ENCODE measurements at places on chromosomes 3 and 15. TPM values are rescaled to one million over a fixed set of nuclear protein-coding genes. Genes with fewer than 3 reads are reported as not detected.

Gene CHRNA3
- 2.3 TPM for total RNA-seq

Gene TTLL13
- not detected for total RNA-seq

Gene LDHAL6B
- not detected for total RNA-seq

Gene ATP2B2
- not detected for total RNA-seq

Gene OR5K2
- total RNA-seq, result not detected

Gene FAM81A
- 3.7 TPM for total RNA-seq

Gene FANCD2OS
- not detected for total RNA-seq

Gene INO80
- 16.8 TPM for total RNA-seq

Gene MESP1
- 4.7 TPM for total RNA-seq

Gene SLC22A13
- total RNA-seq, result 0.21 TPM

Gene ZDHHC19
- not detected for total RNA-seq

Gene CPLX3
- 11.0 TPM for total RNA-seq

Gene AHSG
- total RNA-seq, result 0.15 TPM

Gene ROPN1B
- 2.3 TPM for total RNA-seq

Gene IMPG2
- total RNA-seq, result 0.31 TPM

GRCh38 chr15:36406366-36406765 is 173.1 kb upstream of the CDIN1 start:
- DNase-seq, result no peak

- no peak for DNase-seq
These were observed 6.9 kb downstream of the CORO2B start for GRCh38 chr15:68585574-68586273.

DNA sequence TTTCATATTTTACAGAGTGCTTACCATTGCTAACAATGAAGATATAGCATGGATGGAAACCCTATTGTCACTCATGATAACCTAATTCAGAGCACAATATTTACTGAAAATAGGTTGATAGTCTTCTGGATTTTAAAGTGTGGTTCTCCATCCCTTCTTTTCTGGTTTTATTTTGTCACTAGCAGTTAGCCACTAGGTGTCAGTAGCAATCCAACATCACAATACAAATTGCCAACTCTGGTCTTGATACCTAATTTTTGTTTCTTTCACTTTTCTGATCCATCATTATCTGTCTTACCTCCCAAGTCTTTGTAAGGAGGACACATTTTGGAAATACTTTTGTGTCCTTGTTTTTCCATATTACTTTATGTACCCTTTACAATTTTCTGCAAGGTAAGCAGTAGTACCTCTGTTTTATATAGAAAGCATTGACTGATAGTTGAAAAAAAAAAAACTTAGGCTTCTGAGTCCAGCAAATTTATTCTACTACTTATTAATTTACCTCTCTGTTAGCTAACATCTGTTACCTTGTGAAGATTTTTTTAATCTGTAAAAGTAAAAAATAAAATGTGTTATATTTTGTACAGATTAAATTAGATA is 28.3 kb upstream of the CRYBG3 start:
- no peak for DNase-seq

- DNase-seq, result no peak
These were observed 10.5 kb downstream of the SEMA4B start for GRCh38 chr15:90211440-90212143.

GRCh38 chr15:55661428-55661827 is 73.3 kb upstream of the PYGO1 start:
- DNase-seq, result no peak

GRCh38 chr3:81985996-81986723 is 224.7 kb upstream of the GBE1 start:
- no peak for DNase-seq

DNA sequence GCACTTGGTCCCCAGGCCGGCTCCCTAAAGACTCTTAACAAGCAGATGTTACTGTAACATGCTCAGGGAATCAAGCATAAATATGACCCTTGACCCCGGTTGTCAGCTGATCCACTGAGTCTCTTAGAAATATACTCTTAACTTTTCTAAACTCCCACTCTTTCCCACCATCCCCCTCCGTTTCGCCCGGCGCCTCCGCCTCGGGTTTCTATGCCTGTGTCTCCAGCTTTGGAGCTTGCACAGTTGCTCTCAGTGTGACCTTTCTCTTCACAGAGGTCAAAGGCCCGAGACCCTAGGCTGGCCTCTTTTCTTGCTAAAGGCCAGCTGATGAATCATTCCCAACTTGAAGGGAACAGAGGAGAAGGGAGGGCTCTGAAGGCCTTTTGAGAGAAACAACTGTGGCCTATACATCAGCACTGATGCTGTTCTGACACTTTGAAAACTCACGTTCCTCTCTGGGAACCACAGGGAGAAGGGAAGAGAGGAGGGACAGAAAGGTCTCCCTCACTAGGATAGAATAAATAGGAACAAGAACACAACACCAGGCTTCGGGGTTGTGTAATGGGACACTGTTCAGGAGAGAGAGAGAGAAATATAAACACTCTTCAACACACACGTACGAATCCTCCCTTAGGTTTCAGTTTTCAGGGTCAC is 484.5 kb upstream of the NR2F2 start:
- peak; percentile 35 for DNase-seq

DNA sequence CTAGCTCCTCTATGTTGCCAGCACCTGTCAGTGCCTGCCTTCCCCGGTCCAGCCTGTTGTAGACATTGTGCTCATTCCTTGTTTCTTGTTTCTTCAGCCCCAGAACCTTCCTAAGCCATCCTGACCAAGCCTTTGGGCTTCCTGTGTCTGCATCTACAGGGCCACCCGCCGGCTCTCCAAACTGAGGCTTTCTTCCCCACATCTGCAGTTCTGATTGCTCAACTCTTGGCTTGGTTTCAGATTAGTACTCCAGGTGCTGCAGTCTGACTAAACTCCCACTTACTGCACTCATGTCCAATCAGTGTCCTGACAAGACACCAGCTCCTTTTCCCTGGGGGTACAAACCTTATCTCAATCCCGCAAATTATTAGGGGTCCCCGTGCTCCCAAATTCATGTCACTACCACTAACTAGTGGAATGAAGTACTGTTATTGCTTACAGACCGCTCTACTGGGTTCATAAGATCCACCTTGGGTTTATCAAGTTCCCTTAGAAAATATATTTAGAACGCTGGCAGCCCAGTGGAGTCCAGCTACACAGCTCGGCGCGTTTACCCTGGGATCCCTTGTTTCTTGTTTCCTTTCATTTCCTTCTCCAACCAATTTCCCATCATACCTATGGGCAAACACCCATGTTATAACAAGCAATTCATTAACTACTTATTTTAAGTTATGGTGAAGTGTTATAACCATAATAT is 114.2 kb upstream of the TJP1 start:
- DNase-seq, result no peak

DNA sequence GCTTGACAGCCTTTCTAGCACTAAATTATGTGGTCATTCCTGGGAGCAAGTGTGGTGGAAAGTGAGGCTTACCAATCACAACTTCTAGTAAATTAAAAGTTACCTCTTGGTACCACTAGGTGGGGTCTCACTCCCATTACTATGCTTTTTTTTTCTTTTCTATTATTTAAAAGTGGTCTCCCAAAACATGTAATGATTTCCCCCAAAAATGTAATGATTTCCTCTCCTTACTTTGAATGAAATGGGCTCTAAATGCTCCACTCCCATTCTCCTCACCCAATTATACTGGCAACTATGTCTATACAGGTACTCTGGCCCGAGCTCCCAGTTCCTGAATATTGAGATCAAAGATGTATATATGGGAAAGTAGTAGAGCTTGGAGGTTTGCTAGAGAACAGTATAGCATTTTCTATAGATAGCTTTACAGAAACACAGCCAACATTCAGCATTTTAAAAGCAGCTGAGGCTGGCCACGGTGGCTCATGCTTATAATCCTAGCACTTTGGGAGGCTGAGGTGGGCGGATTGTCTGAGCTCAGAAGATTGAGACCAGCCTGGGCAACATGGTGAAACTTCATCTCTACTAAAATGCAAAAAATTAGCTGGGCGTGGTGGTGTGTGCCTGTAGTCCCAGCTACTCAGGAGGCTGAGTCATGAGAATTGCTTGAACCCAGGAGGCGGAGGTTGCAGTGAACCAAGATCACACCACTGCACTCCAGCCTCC is 70.9 kb downstream of the DCUN1D1 start:
- DNase-seq, result no peak

- DNase-seq, result no peak
These were observed 18.8 kb downstream of the ATG7 start for GRCh38 chr3:11290743-11291680.

DNA sequence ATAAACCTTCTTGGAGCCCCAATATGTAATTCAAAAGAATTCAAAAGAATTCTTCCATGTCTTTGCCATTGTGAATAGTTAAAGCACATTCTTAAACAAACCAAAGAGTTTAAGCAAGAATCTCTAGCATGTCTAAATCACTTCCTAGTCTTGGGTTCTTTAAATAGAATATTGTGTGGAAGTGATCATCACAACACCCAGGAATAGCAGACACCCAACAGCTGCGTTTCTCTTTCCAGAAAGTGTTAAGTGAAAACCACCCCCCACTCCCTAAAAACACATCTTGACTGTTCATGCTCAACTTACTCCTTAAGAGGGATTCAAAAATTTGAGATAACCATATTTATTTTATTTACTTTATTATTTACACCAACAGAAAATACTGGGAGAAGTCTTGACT is 24.1 kb upstream of the CAPN7 start:
- DNase-seq, result no peak

DNA sequence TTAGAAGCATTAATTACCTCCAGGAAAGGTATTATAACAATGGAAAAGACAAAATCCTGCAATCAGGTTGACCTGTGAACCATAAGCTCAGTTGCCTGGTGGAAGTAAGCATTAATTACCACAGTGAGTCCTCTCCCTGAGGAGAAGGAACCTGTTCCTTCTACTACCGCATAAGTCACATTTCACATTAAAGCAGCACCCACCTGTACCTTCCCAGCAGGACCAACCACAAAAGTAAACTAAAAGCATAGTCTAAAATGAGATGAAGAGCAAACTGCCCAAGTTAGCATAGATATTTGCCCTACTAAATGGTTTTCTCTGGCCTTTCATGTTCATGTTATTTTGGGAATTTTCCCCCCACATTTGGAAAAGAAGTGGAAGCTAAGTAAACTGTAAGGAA is 78.2 kb downstream of the EFL1 start:
- DNase-seq, result no peak

GRCh38 chr15:101459579-101460300 is 29.8 kb downstream of the PCSK6 start:
- DNase-seq, result no peak

- DNase-seq, result no peak
These were observed 186.5 kb downstream of the FOXP1 start for GRCh38 chr3:71397046-71397445.

GRCh38 chr3:148730676-148731075 is 33.0 kb downstream of the AGTR1 start:
- no peak for DNase-seq

DNA sequence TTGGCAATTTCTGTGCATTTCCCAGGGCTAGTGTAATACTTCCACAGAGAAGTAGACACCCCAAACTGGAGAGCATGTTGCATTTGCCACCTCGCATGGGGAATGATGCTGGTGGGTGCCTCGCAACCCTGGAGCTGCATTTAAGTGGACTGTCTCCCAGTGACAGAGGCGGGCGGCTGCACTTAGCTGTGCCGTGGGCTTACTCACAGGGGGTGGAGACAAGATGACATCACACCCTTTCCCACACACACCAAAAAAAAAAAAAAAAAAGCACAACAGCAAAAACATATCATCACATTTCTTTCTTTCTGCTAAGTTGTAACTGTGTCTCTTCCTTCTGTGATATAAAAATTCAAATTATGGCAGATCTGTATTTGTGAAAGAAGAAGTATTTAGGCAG is at the start of gene ABI3BP:
Gene ABI3BP (minus strand): TSS at position 113 of the 400 bp plus-strand sequence. CDS start 37 bp downstream, at position 76.
- DNase-seq, result peak; percentile 82

DNA sequence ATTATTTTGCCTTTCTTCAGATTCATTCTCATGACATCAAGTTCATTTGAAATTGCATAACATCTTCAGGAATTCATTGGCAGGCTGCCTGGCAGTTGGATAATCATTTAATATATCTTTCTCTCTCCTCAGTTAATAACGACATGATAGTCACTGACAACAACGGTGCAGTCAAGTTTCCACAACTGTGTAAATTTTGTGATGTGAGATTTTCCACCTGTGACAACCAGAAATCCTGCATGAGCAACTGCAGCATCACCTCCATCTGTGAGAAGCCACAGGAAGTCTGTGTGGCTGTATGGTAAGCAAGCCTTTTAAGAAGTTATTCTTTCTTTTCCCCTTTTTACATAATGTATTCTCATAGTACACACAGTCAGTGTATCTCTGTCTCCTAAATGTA is 38.2 kb downstream of the TGFBR2 start:
- peak; percentile 67 for DNase-seq

GRCh38 chr3:112005091-112005672 is 6.5 kb downstream of the TAGLN3 start:
- DNase-seq, result no peak

GRCh38 chr15:70453238-70453637 is 310.1 kb downstream of the UACA start:
- no peak for DNase-seq

GRCh38 chr15:74402337-74402841 is 31.4 kb downstream of the SEMA7A start:
- no peak for DNase-seq

GRCh38 chr15:31328969-31329639 is 2.5 kb downstream of the KLF13 start:
- DNase-seq, result no peak

DNA sequence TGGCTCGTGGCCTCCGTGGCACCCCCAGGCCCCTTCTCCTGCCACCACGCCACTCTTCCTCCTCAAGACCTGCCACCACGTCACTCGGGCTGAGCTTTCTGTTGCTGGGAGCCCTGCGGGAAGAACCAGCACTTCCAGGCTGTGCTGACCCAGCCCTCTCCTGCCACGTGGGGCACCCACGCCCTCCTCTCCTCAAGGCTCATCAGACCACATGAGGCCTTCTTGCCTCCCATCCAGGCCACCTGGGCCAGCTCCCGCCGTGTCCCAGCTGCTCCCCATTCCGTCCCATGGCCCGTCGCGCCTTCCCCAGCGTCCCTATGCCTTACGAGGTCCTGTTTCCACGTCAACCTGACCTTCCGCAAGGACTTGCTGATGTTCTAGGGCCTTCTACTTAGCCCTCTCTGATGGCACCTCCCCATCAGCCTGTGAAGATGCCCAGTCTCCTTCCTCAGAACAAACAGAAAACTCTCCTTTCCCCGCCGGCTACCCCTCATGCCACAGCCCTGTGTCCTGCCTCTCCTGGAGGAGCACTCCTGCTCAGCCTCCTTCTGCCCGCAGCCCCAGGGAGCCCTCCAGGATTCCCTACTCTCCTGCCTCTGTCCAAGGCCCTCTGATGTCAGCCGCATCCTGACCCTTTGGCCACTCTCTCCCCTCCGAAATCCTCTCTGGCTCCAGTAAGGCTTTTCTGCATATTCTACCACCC is 71.1 kb upstream of the BLM start:
- DNase-seq, result no peak

GRCh38 chr3:27758083-27758482 is 36.0 kb upstream of the EOMES start:
- no peak for DNase-seq

DNA sequence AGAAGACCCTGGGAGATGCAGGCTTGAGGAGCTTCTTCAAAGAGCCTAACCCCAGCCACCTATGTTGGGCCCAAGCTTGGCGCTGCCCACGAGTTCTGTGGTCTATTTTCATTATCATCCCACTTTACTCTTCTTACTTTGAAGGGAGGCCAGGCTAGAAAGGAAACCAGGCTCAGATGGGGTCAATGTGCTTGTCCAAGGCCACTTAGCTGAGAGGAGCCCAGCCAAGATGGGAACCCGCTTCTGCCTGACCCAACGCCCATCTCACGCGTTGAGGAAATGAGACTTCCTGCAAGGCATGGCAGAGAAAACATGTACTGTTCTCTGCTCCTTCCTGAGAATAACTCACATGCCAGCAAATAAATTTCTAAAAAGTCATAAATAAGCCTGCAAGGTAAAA is 486.3 kb upstream of the PROK2 start:
- peak; percentile 53 for DNase-seq
